Sciatic nerve (tissue), 2 donors: ENCODE measurements at places on chromosomes 3 and 15. TPM values are rescaled to one million over a fixed set of nuclear protein-coding genes. Genes with fewer than 3 reads are reported as not detected.

Gene LTF
- total RNA-seq = 11.3 TPM

DNA sequence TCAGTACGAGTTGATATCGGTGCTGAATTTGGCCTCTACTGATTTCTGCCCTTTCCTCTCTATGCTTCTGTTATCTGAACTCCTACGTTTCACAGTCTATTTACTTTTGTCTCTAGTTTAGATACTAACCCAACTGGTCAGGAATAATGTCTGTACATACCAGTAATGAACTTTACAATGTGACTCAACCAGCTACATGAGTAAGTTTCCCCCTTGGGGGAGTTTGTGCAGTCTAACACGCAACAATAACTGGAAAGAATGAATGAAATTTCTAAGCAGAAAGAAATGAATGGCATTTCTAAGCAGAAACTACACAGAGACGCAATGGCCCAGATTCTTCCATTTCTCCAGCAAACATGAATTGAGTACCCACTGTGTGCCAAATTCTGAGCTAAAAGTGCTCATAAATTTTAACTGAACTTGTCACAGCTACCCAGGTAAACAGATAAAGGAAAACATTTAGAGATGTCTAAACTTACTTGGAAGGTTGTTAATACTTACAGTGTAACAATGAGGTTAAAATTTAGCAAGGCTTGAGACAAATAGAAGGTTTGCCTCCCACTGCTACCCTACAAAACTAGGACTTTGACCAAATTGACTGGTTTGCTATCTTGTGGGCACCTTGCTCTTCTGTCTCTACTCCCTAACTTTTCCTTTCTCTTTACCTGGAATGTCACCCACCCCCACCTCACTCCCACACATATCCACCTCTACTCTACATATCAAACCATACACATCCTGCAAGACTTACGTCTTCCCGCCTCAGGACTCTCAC, 11.6 kb downstream of the UPK1B start:
- DNase-seq = no peak

DNA sequence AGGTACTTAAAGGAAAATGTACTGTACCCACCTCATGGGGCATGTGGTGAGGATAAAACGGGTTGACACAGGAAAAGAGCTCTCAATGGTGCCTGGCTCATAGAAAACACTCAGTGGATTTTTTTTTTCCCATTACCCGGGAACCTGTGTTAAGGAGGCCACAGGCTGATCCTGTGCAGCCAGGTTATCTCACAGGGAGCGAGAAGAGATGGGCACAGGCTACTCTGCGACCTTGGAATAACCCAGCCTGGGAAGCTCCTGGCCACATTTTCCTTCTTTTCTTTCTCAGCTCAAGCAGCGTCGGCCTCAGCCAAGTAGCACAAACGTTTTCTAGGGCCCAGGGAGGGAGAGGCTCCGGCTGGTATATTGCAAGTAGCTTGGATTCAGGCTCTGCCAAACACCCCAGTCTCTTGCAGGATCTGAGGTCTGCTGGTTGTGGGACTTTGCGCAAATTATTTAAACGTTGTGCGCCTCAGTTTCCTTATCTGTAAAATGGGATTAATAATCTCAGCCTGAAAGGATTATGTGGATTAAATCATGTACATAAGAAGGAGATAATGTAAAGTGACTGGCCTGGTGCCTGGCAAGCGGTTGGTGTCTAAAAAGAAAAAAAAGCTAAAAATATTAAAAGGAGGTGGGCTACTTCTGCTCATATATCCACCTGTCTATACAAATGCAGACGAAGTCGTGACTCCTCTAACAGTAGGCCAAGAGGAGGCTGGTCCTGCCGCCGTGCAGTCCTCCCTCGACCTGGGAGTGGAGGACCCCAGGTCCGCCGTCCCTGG, 2.2 kb downstream of the FURIN start:
- DNase-seq = no peak

GRCh38 chr3:70856414-70857162, 544.1 kb upstream of the MDFIC2 start:
- DNase-seq = no peak

Gene GP5
- total RNA-seq = 0.09 TPM

Gene EPHB3
- 15.2 TPM for total RNA-seq

DNA sequence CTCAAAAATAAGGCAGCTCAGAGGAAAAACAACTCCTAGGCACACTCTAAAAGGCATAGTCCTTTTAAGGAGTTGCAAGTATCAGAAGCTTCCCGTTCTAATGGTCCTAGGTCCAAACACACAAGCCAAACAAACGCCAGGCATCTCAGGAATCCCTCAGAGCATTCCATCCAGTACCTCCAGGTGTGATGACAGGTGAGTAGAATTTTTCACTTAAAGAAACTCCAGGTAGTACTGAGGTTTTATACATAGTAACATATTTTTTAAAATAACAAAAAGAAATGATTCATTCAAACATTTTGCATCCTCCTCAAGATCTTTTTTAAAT, 1092.3 kb downstream of the TUSC7 start:
- no peak for DNase-seq

Gene GABRR3
- total RNA-seq = not detected

DNA sequence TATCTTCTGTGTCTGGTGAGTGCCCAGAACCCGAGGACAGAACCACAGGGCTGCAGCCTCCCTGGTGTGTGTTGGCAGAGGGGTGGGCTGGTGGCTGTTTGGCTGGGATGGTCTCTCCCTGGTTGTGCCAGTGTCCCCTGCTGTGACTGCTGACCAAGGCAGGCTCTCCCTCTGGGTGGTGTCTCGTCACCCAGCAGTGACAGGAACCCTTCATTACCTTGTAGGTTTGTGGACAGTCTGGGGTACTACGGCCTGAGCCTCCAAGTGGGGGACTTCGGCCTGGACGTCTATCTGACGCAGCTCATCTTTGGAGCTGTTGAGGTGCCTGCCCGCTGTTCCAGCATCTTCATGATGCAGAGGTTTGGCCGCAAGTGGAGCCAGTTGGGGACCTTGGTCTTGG, 6.4 kb upstream of the SLC22A14 start:
- no peak for DNase-seq

- DNase-seq = no peak
Observed at GRCh38 chr3:55330355-55330754, 156.8 kb downstream of the WNT5A start.
